ENCODE measurements at places on chromosomes 5 and 9. TPM values are rescaled to one million over a fixed set of nuclear protein-coding genes. Genes with fewer than 3 reads are reported as not detected.

SHLD3 gene
- 5.2 TPM for polyA plus RNA-seq

JAKMIP2 gene
- polyA plus RNA-seq: 0.22 TPM

RXRA gene
- 30.8 TPM for polyA plus RNA-seq

SLC1A1 gene
- polyA plus RNA-seq: 41.8 TPM

IFNA21 gene
- not detected for polyA plus RNA-seq

PCDH12 gene
- 2.6 TPM for polyA plus RNA-seq

CCL27 gene
- 0.24 TPM for polyA plus RNA-seq

IZUMO3 gene
- polyA plus RNA-seq: not detected

FGF18 gene
- polyA plus RNA-seq: 0.54 TPM

- no peaks in the 10 kb centered on the region for H3K27me3 ChIP-seq
- no peak overlapping the region for H3K4me3 ChIP-seq
- H3K4me1 ChIP-seq: no peaks in the 10 kb centered on the region
- H3K36me3 ChIP-seq: no peaks in the 10 kb centered on the region
- DNase-seq: no peak
Observed at GRCh38 chr9:96121136-96121535, 180.8 kb downstream of the HSD17B3 start.

- DNase-seq: no peak
- peaks cover 2% of the 10 kb centered on the region for H3K4me1 ChIP-seq
- no peaks in the 10 kb centered on the region for H3K27me3 ChIP-seq
- H3K4me3 ChIP-seq: peak overlapping the region; percentile 94
- no peaks in the 10 kb centered on the region for H3K36me3 ChIP-seq
- H3K27ac ChIP-seq: peak overlapping the region; percentile 84
Observed at GRCh38 chr9:111484572-111484894, 350 bp upstream of the ECPAS start.

GRCh38 chr5:37603072-37603471 is 224.0 kb downstream of the WDR70 start:
- no peak overlapping the region for H3K4me3 ChIP-seq
- DNase-seq: no peak
- no peaks in the 10 kb centered on the region for H3K4me1 ChIP-seq
- no peak overlapping the region for H3K27ac ChIP-seq

GRCh38 chr9:83491995-83492394 is 46.2 kb downstream of the FRMD3 start:
- no peaks in the 10 kb centered on the region for H3K27me3 ChIP-seq
- H3K4me3 ChIP-seq: no peak overlapping the region
- no peak for DNase-seq
- no peaks in the 10 kb centered on the region for H3K36me3 ChIP-seq
- H3K27ac ChIP-seq: no peak overlapping the region
- no peaks in the 10 kb centered on the region for H3K4me1 ChIP-seq

DNA sequence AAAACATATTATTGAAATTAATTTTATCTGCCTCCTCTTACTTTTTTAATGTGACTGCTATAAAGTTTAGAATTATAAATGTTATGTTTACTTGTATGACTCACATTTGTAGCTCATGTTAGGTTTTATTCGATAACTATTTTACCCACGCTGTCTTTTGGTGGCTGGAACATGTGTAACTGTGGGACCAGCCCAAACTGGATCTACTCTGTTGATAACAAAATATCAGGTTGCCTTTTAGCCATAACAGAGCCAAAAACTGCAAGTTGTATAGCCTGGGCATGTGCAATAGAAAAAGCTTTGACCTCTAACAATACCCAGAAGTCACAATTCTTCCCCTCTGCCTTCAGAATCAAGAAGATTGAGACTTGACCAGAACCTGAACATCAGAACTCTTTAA is 356.5 kb downstream of the PRELID2 start:
- H3K27me3 ChIP-seq: no peaks in the 10 kb centered on the region
- H3K27ac ChIP-seq: no peak overlapping the region
- H3K4me1 ChIP-seq: no peaks in the 10 kb centered on the region
- no peak for DNase-seq
- H3K36me3 ChIP-seq: no peaks in the 10 kb centered on the region
- no peak overlapping the region for H3K4me3 ChIP-seq

DNA sequence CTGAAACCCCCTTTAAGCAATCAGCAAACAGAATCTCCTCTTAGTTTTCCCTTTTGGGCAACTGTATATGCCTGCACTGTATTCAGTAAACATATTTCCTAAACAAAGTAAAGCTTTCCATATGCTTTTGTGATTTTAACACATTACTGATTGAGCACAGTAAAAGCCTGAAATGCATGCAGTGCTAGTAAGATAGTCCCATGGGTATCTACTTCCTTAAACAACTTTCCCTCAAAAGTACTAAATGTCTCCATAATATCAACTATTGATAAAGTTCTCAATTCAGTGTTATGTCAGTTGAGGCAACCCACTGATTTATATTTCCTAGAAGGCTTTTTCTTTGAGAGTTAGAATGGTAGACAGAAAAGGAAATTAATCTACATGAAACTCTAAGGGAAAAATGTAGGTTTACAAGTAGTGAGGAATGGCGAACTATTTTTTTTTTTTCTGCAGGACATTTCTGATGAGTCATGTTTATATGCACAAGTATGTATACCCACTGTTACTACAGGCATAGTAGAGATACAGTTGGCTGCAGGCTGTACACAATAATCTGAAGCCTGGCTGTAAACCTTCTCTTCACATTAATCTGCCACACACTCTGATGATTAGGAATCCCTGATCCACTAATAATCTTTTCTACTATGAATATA is 31.2 kb upstream of the CEP120 start:
- peak; percentile 42 for DNase-seq
- H3K27ac ChIP-seq: no peak overlapping the region
- H3K36me3 ChIP-seq: no peaks in the 10 kb centered on the region
- no peaks in the 10 kb centered on the region for H3K27me3 ChIP-seq
- peaks cover 6% of the 10 kb centered on the region for H3K4me1 ChIP-seq
- H3K4me3 ChIP-seq: no peak overlapping the region

GRCh38 chr9:123488722-123489321 is 132.8 kb downstream of the CRB2 start:
- H3K4me1 ChIP-seq: peaks cover 7% of the 10 kb centered on the region
- H3K4me3 ChIP-seq: no peak overlapping the region
- no peaks in the 10 kb centered on the region for H3K36me3 ChIP-seq
- no peak for DNase-seq

DNA sequence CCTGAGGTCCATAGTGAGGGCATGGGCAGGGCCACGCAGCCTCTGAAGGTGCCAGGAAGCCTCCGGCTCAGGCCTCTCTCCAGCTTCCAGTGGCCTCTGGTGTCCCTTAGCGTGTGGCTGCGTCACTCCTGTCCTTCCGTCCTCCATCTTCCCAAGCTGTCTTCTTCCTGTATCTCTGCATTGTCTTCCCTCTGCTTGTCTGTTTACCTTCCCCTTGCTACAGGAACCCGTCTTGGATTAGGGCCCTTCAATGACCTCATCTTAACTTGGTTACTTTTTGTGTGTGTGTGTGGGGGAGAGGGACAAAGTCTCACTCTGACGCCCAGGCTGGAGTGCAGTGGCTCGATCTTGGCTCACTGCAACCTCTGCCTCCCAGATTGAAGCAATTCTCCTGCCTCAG is 14.4 kb downstream of the ASS1 start:
- H3K4me3 ChIP-seq: no peak overlapping the region
- peaks cover 86% of the 10 kb centered on the region for H3K36me3 ChIP-seq
- H3K27me3 ChIP-seq: no peaks in the 10 kb centered on the region
- H3K4me1 ChIP-seq: no peaks in the 10 kb centered on the region

GRCh38 chr9:4680750-4681149 is 1.4 kb downstream of the CDC37L1 start:
- H3K36me3 ChIP-seq: peaks cover 4% of the 10 kb centered on the region
- H3K27ac ChIP-seq: peak overlapping the region; percentile 95
- H3K4me3 ChIP-seq: peak overlapping the region; percentile 88
- DNase-seq: peak; percentile 57
- no peaks in the 10 kb centered on the region for H3K27me3 ChIP-seq

DNA sequence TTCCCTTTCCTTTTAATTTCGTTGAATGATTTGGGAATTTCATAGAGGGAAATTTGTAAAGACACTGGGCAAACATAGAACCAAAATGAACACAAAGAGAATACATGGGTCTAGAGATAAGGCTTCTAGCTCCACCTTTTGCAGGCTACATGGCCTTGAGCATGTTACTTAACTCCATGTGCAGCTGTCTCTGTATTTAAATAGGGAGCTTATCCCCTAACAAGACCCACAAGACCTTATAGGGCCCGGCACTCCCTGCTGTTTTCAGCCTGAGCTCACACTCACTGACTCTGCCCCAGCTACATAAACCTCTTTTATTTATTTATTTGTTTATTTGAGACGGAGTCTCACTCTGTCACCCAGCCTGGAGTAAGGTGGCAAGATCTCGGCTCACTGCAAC is 30.6 kb upstream of the TLE1 start:
- H3K4me1 ChIP-seq: no peaks in the 10 kb centered on the region
- no peaks in the 10 kb centered on the region for H3K27me3 ChIP-seq
- DNase-seq: peak; percentile 8

- no peak overlapping the region for H3K4me3 ChIP-seq
- H3K27ac ChIP-seq: no peak overlapping the region
- no peak for DNase-seq
- no peaks in the 10 kb centered on the region for H3K4me1 ChIP-seq
- H3K27me3 ChIP-seq: no peaks in the 10 kb centered on the region
- H3K36me3 ChIP-seq: no peaks in the 10 kb centered on the region
Observed at GRCh38 chr9:69446496-69446895, 121.5 kb downstream of the ENTREP1 start.

GRCh38 chr9:121133104-121133816 is 58.5 kb downstream of the CNTRL start:
- peak; percentile 12 for DNase-seq
- H3K27ac ChIP-seq: no peak overlapping the region
- no peaks in the 10 kb centered on the region for H3K27me3 ChIP-seq

GRCh38 chr9:14339746-14340145 is 25.8 kb upstream of the NFIB start:
- no peaks in the 10 kb centered on the region for H3K4me1 ChIP-seq
- DNase-seq: no peak
- no peak overlapping the region for H3K27ac ChIP-seq
- no peaks in the 10 kb centered on the region for H3K36me3 ChIP-seq
- H3K27me3 ChIP-seq: peaks cover 6% of the 10 kb centered on the region

GRCh38 chr5:61344187-61344944 is 12.3 kb downstream of the ZSWIM6 start:
- H3K4me1 ChIP-seq: peaks cover 6% of the 10 kb centered on the region
- no peak overlapping the region for H3K4me3 ChIP-seq
- no peaks in the 10 kb centered on the region for H3K36me3 ChIP-seq
- no peak for DNase-seq

DNA sequence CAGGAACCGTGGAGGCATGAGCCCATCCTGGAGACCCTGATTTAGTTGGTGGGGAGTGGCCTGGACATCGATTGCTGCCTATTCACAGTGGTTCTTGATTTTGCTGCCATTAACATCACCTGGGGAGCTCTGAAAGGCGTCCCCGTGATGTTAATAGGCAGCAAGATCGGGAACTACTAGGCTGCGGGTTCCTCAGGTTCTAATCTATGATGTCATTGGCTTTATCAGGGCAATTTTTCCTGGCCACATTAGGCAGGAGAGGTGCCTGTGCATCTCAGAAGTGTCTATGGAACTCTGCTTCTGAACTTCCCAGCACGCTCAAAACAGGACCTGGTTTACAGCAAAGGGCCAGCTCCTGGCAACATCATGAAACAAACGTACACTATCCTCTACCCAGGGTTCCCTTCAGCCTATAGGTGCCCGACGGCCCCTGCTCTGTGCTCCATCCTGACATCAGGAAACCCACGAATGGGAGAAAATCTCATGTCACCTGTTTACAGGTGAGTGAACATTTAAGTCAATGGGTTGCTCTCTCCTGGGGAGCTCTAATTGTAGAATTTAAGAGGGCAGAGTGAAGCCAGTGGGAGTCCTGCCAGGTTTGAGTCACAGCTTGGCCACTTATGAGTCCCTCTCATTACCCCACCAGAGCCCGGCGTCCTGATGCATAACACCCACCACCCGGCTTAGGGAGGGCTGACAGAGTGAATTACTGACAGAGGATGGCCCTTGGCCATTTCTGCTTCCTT is 49.4 kb downstream of the ROPN1L start:
- no peak overlapping the region for H3K4me3 ChIP-seq
- H3K27ac ChIP-seq: no peak overlapping the region
- H3K4me1 ChIP-seq: no peaks in the 10 kb centered on the region
- no peak for DNase-seq

DNA sequence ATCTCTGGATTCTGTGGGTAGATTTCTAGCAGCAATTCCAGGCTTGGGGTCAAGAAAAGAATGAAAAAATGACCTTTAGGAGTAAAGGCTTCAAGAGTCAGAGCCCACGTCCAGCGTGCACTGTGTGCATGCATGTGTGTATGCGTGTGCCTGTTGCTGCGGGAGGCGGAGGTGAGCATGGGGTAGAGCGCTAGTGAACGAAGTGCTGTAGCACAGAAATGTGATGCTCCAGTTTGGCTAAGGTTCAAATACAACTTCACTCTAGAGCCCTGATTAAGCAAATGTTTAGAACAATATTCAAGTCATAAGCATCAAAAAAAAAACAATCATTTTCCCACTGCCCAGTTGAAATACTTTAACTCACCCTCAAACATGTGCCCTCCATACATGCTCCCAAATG is 403.9 kb downstream of the ZNF608 start:
- no peak overlapping the region for H3K27ac ChIP-seq
- no peaks in the 10 kb centered on the region for H3K4me1 ChIP-seq
- no peaks in the 10 kb centered on the region for H3K27me3 ChIP-seq
- no peaks in the 10 kb centered on the region for H3K36me3 ChIP-seq

DNA sequence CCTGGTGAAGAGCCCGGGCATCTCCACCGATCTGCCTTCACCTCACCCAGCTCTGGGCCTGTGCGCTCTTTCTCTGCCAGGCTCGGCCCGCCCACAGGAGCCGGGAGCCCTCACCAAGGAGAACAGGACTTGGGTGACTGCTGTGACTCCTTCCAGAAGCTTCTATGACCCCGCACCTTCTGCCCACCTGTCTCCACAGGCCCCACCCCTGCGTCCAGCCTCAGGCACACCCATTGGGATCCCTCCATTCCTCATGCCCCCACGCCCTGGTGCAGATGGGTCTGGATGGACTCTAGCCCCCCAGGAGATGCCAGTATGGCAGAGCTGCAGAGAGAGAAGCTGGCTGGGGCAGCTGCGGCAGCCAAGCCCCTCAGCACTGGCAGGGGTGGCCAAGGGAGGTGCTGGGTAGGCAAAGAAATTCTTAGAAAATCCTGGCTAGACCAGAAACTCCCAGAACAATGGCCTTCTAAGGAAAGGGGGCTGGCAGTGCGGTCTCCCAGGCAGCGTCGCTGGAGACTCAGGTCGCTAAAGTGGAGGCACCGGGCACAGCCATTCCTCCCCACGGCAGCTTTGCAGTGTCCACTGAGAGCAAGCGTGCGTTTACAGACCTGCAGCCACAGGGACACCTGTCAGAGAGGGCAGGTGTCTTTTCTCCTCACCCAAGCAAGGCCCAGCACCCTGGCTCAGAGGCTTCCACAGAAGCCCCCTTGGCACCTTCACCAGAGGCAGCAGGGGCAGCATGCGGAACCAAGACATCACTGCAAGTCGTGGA is 17.3 kb downstream of the LPCAT1 start:
- DNase-seq: no peak
- H3K36me3 ChIP-seq: peaks cover 18% of the 10 kb centered on the region
- no peaks in the 10 kb centered on the region for H3K4me1 ChIP-seq
- no peaks in the 10 kb centered on the region for H3K27me3 ChIP-seq

- DNase-seq: no peak
- H3K27ac ChIP-seq: no peak overlapping the region
- no peaks in the 10 kb centered on the region for H3K4me1 ChIP-seq
- H3K4me3 ChIP-seq: no peak overlapping the region
Observed at GRCh38 chr9:82271106-82271561, 282.6 kb downstream of the SPATA31D1 start.
